ENCODE measurements at places on chromosomes 16 and 17. TPM values are rescaled to one million over a fixed set of nuclear protein-coding genes. Genes with fewer than 3 reads are reported as not detected.

SEBOX gene
- polyA plus RNA-seq, result not detected

KRTAP17-1 gene
- not detected for polyA plus RNA-seq

- no peak for DNase-seq
Observed at GRCh38 chr17:15087946-15088345, 177.2 kb downstream of the PMP22 start.

DNA sequence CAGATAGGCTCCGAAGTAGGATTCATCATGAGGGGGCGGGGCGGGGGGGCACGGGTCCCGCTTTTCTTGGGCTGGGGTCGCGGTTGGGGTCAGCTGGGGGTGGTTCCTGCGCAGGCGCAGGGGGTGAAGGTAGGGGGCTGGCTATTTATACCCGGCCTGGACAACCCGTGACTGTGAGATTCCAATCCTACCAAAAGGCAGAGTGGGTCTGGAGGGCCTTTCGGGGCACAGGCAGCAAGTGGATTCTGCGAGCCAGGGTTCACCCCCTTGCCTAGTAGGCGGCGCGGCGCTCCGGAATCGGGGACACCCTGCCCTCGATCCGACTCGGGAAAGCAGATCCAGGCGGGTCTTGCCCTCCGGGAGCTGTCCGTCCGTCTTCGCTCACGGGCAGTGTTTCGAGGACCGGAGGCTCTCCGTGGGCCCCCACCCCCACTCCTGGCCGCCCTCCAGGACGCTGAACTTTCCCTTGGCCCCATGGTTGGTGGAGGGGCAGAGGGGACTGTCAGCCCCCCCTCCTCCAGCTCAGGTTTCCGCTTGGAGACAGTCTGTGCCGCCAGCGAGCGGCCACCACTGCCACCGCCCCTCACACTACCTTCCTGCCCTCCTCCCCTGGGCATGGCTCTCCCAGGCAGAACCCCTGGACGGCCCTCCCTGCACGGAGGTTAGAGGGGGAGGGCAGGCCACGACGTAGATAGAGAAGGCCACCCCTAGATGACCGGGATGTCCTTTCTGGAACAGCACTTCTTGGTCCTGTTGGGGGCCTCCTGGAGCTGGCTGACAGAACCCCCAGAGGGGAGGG is 634 bp downstream of the SLC2A4 start:
- peak; percentile 34 for DNase-seq

DNA sequence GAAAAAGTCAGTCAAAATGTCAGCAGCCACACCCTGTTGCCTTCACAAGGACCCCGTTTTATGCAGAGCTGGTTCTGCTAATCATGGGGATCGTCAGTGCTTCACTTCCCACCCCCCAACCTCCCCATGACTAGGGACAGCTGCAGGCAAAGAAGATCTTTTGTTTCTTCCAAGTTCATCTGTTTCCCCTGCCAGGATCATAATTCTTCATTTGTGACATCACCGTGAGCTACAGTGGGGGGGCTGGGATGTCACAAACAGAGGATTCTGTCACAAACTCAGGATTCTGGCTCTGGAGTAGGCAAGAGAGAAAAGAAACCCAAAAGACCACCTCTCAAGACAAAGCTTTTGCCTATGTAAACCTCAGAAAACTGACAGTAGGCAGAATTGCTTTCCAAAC is 24.7 kb downstream of the DNAJC7 start:
- DNase-seq, result peak; percentile 32

PRDM7 gene
- polyA plus RNA-seq, result not detected

GRCh38 chr17:74963656-74964055 is 8.9 kb downstream of the HID1 start:
- DNase-seq, result no peak

SLC47A2 gene
- polyA plus RNA-seq, result 0.27 TPM

GRCh38 chr16:89770367-89770766 is 46.1 kb downstream of the FANCA start:
- no peak for DNase-seq

SLFN12 gene
- polyA plus RNA-seq, result 8.2 TPM

DNA sequence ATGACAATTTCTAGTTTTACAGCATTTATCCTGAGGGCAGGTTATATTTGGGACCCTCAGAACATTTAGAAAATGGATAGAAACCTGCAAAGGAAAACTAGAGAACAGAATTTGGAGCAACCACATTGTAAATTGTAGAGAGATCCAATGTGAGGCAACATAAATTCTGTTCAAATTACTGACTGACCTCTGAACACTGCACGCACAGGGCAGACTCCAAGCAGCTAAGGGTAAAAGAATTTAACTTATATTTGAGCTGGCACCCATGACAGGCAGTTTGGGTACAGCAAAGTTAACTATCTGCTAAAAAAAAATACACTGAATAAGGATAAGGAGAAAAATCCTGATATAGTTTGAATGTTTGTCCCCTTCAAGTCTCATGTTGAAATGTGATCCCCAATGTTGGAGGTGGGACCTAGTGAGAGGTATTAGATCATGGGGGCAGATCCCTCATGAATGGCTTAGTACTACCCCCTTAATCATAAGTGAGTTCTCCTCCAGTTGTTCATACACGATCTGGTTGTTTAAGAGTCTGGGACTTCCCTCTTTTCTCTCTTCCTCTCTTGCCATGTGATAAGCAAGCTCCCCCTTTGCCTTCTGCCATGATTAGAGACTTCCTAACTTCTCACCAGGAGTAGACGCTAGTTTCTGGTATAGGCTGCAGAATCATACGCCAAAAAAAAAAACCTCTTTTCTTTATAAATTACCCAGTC is 75.7 kb downstream of the FBXL20 start:
- DNase-seq, result no peak

GRCh38 chr16:21950782-21951521 is 2.2 kb upstream of the UQCRC2 start:
- DNase-seq, result peak; percentile 10

GRCh38 chr17:73643852-73644144 is 447 bp downstream of the SDK2 start:
- DNase-seq, result no peak

- DNase-seq, result no peak
Observed at GRCh38 chr16:65124596-65124995, 2.7 kb upstream of the CDH11 start.

EFNB3 gene
- 5.4 TPM for polyA plus RNA-seq

All from hindlimb muscle (tissue), 1 donor.